Activated T-cell treated with anti-CD3 and anti-CD28 coated beads, Interleukin-2, amount 50 U/mL, for 4 hours (primary cell): ENCODE measurements at places on chromosomes 1 and 21. TPM values are rescaled to one million over a fixed set of nuclear protein-coding genes. Genes with fewer than 3 reads are reported as not detected.

GRCh38 chr1:111596499-111596898 is 23.1 kb upstream of the RAP1A start:
- DNase-seq, result peak; percentile 59

DNA sequence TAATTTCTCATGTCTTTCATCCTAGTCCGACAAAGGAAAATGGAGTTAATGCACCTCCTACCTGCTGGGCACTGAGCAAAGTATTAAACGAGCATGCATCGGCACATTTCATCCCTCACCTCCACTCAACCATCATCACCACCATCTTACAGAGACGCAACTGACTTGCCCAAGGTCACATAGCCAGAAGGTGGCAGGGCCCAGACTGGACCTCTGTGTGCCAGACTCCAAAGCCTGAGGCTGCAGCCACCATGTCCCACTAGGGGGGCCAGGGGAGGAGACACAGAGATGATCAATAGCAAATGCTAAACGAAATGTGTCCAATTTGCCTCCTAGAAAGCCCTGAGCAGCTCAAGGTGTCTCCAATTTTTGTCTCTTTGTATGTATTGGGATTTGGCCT is 163.7 kb upstream of the EDN2 start:
- no peak for DNase-seq

- no peak for DNase-seq
Observed at GRCh38 chr1:71774705-71775104, 507.6 kb downstream of the NEGR1 start.

GRCh38 chr1:233607252-233608119 is 6.4 kb upstream of the KCNK1 start:
- DNase-seq, result no peak

The SAMD11 gene
- total RNA-seq, result not detected

The NCF2 gene
- 0.66 TPM for total RNA-seq

The KLHL17 gene
- 36.6 TPM for total RNA-seq
